ENCODE measurements at places on chromosomes 7 and 10.

DNA sequence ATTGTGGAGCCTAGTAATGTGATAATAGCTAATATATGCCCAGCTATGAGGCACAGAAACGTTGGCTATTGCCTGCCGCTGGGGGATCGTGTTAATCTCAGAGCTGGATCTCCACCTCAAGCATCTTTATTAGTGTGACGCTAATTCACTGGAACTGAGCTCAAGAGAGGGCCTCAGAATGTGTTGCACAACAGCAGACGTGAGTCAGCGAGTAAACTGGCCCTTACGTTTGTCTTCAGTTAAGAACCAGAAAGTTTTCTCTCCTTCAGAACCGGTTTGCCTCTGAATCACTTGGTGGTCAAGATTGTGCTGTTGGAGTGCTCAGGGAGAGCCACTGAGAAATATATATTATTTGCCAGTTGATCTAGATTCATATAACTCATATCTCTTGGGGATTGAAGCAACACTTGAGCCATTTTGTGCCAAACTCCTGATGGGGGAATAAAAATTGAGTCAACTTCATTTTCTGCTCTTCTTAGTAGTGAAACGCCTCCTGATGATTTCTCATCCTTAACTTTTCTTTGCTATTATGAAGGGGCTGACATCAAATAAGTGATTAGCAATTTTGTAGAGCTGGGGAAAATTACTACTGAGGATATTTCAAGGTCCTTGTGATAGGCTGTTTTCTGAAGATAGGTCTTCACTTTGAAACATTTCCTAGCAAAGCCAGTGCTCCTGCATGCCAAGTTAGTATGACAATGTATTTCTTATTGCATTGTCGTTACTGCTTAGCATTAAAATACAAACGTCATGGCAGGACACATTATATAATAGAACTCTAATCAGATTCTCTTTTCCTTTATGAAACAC lies 22.3 kb downstream of the BZW2 start:
- DNase-seq: no peak

- DNase-seq: no peak
Observed at GRCh38 chr7:77757589-77757988, 40.6 kb downstream of the TMEM60 start.

GRCh38 chr10:17041626-17042520 lies 87.7 kb downstream of the CUBN start:
- DNase-seq: no peak

- no peak for DNase-seq
Observed at GRCh38 chr10:110471566-110472139, 26.1 kb upstream of the DUSP5 start.

- no peak for DNase-seq
Observed at GRCh38 chr10:118783776-118784545, 29.2 kb upstream of the CACUL1 start.

GRCh38 chr10:6786579-6787031 lies 206.5 kb upstream of the PRKCQ start:
- DNase-seq: peak; percentile 63

- DNase-seq: no peak
Observed at GRCh38 chr10:4763513-4763912, 62.5 kb upstream of the AKR1E2 start.

All from NCI-H82 (cell line).